Activated effector memory CD4-positive, alpha-beta T cell treated with anti-CD3 and anti-CD28 coated beads, Interleukin-2, amount 50 U/mL, for 16 hours (primary cell): ENCODE measurements at places on chromosomes 3 and 15.

DNA sequence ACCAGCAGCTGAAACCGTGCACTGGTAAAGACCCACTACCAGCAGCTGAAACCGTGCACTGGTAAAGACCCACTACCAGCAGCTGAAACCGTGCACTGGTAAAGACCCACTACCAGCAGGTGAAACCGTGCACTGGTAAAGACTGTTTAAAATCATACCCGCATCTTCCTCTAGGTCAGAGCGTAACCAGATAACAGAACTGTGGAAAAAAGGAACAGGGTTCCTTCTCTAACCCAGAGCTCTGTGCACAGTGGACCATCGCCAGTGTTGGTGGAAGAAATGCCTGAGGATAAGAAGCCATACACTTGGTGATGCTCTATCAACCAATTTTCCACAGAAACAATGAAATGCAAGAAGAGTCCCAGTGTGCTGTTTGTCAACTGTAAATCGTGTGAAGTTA is 243.4 kb downstream of the NTRK3 start:
- DNase-seq: no peak

- peak; percentile 72 for DNase-seq
These were observed 43.6 kb upstream of the WWTR1 start for GRCh38 chr3:149701206-149701976.

DNA sequence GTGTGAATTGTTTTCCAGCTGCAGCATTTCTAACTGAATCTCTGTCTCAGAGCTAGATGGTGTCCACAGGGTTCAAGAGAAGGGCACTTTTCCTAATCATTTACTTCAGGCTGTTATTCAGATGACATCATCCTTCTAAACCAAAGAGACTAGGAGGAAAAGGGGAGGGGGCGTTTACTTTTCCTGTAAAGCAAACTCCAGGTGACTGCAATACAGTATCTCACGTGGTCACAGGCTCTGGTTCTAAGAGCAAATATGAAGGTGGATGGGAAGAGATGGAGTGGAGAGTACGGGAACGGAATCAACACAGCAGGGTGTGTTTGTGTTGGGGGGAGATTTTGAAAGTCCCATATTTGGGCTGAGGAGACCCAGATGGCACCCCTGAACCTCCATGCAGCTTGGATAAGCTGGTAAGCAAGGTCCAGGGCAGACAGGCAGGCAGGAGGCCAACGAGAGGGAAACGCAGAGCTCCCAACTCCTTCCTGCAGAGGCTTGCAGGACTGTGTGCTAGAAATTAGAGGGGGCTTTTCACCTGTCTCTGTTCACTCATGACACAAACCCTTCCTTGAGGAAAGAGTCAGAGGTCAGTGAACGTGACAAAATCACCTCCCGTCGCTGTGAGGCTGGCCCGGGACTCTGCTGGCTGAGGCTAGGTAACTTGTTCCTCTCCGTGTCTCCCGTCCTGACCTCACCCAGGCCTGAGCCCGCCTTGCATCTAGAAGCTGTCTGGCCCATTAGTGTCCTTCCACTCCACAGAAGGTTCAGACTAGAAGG is 151.2 kb downstream of the OPA1 start:
- DNase-seq: no peak

DNA sequence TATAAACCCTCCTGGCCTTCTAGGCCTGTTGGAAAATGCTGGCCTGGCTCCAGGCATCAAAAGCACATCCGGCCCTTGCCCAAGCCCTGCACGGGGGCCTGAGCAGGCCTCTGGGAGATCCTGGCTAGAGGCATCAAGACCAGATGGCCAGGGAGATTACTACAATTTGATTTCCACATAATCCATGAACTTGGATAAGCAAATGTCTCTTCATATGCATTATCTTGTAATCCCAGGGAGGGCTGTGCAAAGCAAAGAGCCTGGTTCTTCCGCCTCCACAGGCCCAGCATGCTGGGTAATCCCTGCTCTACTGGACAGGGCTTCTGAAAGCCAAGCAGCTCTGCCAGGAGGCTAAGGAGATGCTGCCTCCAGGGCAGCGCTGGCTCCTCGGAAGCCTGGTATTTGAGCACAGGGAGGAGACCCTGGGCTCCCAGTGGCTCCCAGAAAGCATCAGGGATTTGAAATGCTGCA is 18.2 kb downstream of the MRPL46 start:
- DNase-seq: no peak

DNA sequence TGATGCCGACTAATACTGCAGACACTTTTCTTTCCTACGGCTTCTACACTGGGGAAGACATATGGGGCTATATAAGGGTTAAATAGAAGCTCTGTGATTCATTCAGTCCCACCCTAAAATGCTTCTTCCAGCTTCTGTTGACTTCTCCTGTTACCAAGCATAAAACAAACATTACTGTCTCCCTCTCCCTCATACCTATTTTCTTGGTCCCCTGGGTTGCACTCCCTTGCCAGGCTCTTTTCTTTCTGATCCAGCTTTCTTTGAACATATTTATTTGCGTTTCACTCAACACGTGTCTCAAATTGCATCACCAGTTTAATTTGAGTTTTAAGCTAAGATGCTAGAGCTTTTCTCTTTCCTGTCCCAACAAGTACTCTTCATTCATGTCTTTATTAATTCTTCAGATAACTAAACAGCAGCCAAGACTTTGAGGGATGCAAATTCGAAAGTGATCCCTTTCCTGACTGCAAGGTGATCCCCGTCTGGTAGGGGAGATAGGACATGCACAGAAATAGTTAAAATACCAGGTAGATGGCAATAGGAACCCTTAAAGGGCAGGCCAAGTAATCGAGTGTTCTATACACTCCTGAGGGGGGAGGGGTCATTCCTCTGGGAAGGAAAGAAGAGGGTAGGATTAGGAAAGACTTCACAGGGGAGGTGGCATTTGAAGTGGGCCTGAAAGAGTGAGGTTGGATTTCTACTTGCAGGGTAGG is 198.6 kb upstream of the BCL6 start:
- DNase-seq: no peak

DNA sequence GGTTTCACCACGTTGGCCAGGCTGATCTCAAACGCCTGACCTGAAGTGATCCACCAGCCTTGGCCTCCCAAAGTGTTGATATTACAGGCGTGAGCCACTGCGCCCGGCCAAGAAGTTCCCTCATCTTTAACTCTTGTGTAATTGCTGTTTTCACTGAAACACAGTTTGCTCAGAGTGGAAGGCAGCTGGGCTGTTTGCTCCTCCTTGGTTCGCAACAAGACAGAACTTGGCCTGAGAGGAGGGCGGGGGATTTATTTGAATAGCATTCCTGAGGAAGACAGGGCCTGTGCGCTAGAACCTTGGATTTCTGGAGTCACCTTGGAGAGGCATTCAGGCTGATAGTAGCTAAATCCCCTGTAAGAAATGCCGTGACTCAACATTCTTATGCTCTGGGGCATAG is 226.7 kb upstream of the MCTP2 start:
- DNase-seq: no peak

DNA sequence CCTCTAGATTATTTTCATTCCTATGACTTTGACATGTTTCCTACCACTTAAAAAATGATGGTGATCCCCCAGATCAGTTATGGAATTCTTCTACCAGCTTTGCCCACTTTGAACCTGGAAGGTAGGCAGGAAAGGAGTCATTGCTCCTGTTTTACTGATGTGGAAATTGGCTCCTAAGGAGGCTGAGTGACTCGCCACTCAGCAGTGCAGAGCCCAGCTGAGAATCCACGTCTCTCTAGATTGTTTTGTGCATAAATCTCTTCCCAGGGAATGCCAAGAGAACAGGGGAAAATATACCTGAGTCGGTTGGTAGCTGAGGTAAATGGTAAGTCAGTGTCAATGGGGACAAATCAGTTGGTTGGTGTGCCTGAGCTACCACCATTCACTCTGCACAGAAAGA is 4.7 kb downstream of the LTF start:
- peak; percentile 16 for DNase-seq

DNA sequence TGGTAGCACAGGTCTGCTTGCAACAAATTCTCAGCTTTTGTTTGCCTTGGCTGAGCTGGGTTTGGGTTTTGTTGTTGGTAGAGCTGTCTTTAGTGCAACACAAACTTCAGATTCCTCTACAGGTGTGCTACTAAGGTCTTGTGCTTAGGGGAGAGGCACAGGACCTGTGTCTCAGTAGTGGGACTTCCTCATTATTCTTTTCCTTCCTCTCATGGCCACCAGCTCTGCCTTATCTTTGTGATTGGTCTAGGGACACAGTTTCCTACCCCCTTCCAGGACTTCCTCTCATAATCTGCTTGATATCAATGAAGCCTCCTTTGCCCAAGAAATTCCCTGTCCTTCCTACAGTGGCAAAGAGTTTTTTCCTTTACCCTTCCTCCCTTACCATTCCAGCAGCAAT is 24.9 kb upstream of the DNAAF4 start:
- DNase-seq: no peak

DNA sequence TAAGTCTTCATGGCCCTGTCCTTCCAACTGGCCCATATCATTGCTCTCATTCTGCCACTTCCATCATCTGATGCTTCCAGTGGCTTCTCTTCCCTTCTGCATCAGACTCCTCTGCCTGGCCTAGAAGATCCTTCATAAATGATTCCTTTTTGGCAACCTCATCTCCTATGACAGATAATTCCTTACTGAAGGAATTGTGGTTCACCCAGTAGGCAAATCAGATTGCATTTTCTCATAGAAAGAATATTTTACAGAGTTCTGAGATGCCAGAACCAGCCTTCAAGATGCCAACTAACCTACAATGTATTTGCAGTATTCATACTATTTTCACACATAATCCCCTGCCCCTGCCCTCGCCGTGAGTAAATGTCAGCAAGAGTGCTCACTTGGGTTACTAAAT is 423.0 kb upstream of the TGFBR2 start:
- DNase-seq: no peak

DNA sequence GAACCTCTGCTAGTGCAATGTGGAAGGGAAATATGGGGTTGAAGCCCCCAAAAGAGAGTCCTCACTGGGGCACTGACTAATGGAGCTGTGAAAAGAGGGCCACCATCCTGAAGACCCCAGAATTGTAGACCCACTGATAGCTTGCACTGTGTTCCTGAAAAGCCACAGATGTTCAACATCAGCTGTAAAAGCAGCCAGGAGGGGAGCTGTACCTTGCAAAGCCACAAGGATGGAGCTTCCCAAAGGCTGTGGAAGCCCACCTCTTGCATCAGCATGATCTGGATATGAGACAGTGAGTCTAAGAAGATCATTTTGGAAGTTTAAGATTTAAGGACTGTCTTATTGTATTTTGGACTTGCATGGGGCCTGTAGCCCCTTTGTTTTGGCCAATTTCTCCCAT is 125.8 kb upstream of the TGFBR2 start:
- no peak for DNase-seq

- DNase-seq: no peak
These were observed 29.8 kb upstream of the FAM98B start for GRCh38 chr15:38424101-38424552.

GRCh38 chr3:44421280-44421679 is 56.2 kb downstream of the ZNF445 start:
- no peak for DNase-seq

GRCh38 chr15:52651868-52652267 is 27.3 kb downstream of the ATOSA start:
- peak; percentile 74 for DNase-seq

DNA sequence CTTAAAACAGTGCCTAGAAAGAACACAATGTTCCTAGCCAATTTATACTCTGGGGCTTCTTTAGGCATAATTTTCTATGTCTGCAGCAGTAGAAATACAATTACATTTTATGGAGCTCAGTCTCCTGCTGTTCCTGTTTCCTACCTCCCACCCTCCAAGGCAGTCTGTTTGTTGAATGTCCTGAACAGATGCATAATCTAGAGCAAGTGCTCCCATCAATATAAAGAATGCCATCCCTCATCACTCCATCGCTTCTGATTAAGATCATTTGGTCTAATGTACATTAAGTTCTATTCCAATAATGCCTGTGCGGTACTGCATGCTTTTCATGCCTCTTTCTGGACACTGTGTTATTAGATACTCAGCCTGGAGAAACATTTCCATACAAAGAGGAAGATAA is 869.8 kb upstream of the CFAP20DC start:
- DNase-seq: no peak

GRCh38 chr3:196546537-196546936 is 21.8 kb downstream of the WDR53 start:
- no peak for DNase-seq

DNA sequence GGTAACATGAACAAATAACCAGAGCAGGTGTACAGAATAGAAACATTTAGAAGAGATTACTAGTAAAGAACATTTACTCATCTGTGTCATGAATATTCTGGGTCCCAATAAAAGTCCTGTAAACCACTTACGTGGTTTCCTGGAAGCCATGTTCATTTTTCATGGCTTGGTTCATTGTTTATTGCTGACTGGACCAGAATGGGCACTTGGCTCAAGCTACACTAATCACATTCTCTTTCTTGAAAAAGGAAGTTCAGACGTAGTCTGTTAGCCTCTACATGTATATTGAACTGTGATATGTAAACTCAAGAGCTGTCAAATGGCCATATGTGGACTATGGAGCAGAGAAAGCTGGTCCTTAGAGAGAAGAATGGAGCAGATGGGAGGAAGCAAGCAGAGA is 138.3 kb upstream of the FAM3D start:
- no peak for DNase-seq

DNA sequence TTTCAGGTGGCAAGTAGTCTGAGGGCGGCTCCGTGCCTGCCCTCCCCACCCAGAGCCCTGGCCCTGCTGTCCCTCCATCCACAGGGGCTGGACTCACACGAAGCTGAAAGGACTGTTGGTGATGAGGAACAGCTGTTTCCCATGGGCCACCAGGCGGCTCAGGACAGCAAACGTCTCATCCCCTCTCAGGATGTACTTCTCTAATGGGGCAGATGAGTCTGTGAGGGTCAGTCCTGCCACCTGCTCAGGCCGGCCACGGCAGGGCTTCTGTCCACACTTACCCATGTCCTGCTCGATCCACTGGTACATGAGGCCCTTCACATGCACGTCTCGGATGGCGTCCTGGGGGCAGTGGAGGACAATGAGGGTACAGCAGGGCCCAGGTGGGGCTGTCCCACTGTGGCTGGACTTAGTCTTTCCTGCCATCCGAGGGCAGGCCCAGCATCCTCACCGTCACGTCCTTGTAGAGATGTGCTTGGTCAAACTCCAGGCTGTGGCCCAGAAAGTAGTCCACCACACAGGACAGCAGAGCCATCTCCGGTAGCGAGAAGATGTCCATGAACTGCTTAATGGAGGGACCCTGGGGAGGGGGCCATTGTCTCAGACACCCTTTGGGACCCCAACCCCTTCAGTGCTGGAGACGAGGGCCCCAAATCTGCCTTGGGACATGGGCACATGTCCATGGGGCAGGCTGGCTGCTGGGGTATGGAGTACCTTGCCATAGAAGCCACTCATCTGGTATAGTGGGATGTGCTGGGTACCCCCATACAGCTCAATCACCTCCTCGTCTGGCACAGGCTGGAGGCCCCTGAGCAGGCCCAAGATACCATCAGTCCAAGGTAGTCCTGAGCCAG is 5.7 kb downstream of the NT5DC2 start:
- DNase-seq: peak; percentile 61

DNA sequence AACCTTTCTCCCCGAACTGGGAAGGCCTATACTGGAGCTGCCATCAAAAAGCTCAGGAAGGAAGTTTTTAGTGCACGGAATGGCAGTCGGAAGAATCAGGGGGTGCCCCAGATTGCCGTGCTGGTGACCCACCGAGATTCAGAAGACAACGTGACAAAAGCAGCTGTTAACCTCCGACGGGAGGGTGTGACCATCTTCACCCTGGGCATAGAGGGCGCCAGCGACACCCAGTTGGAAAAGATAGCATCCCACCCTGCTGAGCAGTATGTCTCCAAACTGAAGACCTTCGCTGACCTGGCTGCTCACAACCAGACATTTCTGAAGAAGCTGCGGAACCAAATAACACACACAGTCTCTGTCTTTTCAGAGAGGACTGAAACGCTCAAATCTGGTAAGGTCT is 48.2 kb downstream of the COL6A6 start:
- no peak for DNase-seq
